ENCODE measurements at places on chromosomes 16 and 17.

DNA sequence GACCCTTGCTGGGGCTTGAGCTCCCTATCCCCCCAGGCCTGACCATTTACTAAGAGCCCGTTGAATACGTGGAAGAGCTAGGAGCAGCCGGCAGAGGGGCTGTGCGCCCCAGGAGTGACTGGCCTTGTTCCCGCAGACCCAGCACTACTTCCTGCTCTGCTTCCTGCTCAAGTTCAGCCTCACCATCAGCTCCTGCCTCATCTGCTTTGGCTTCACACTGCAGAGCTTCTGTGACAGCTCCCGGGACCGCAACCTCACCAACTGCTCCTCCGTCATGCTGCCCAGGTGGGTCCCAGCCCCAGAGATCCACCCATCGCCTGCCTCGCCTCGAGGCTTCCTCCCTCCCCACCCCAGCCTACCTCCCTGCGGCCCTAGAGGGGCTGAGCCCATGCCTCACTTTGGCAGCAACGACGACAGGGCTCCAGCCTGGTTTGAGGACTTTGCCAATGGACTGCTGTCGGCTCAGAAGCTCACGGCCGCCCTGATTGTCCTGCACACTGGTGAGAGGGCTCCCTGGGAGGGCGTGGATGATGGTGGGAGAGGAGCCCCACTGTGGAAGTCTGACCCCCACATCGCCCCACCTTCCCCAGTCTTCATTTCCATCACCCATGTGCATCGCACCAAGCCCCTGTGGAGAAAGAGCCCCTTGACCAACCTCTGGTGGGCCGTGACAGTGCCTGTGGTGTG lies 17.2 kb downstream of the CASKIN2 start:
- no peak for DNase-seq

GRCh38 chr16:55001931-55002330 lies 71.3 kb downstream of the IRX5 start:
- no peak for DNase-seq

GRCh38 chr17:63139356-63139755 lies 173.3 kb downstream of the TANC2 start:
- no peak for DNase-seq

DNA sequence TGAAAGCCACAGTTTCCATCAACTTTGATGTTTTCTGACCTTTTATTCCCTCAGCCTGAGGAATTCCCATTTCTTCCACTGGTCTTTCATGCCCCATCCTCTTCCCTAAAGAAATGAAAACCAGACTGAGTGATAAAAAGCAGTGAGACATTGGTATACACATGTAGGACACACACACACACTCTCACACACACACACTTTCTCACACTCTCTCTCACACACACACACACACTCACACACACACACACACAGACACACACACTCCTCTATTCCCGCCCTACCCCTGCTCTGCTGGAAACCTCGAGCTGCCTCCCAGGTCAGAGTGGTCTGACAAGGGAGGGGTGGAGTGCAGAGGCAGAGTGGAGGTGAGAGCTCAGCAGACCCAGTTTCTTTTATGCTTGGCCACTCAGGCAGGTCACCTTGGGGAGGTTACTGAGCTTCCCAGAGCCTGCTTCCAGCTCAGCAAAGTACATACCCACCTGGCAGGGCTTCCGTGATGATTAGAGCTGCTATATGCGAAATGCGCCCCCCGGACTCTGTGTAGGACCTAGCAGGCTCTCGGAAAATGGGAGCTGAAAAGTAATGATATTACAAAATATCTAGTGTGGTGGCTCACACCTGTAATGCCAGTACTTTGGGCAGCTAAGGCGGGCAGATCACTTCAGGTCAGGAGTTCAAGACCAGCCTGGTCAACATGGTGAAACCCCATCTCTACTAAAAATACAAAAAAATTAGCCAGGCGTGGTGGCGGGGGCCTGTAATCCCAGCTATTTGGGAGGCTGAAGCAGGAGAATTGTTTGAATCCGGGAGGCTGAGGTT lies 30.7 kb downstream of the CCR7 start:
- no peak for DNase-seq

DNA sequence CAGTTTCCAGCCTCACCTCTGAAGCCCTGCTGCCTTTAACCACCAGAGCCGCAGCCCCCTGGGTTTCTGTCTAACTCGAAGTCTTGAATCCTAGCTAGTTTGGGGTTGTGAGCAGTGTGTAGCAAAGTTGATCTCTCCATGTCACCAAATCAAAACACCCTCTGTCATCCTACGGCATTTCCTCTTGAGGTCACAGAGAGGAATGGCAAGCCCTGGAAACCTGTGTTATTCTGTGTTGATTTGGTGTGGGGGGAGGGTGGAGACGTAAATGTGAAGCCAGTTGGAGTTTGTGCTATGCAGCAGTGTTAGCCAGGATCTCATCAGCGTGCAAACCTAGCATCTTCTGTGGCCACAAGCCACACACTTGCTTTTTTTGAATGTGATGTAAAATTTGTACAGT lies 5.1 kb upstream of the LGALS9 start:
- DNase-seq, result no peak

DNA sequence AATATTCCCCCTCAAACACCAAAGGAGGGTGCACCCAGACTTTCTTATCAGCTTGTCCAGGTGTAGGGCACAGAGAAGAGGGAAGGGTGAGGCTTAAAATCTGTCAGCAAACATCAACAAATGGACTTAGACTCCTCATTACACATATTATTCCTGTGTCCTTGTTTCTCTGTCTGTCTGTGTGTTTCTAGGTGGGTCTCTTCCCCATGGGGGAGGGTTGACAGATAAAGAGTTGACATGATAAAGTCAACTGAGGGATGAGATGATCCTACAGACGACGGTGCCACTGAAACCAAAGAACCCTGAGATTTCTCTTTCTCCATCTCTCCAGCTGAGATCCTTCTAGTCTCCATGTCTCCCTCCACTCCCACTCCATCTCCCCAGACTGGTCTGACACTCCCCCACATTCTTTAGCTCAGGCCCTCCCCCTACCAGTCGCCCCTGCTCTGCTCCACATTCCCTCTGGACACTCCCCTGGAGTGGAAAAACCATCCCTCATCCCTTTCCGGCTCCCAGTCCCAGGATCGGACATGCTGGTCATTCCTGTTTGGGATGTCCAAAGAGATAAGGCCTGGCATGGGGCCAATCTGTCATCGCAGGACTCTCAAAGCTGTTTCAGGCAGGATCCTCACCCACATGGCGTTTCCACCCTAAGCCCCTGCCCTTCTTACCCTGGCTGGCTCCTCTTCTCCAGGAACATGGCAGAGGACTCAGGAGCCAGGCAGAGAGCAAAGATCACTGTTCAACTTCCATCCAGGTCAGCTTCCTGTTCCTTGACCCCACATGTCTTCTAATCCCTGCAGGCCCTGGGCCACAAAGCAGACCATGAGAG lies 2.9 kb upstream of the ITGA3 start:
- no peak for DNase-seq

- no peak for DNase-seq
These were observed 294.5 kb downstream of the SNX29 start for GRCh38 chr16:12271006-12271405.

GRCh38 chr17:59097876-59098275 lies 8.8 kb downstream of the TRIM37 start:
- no peak for DNase-seq

DNA sequence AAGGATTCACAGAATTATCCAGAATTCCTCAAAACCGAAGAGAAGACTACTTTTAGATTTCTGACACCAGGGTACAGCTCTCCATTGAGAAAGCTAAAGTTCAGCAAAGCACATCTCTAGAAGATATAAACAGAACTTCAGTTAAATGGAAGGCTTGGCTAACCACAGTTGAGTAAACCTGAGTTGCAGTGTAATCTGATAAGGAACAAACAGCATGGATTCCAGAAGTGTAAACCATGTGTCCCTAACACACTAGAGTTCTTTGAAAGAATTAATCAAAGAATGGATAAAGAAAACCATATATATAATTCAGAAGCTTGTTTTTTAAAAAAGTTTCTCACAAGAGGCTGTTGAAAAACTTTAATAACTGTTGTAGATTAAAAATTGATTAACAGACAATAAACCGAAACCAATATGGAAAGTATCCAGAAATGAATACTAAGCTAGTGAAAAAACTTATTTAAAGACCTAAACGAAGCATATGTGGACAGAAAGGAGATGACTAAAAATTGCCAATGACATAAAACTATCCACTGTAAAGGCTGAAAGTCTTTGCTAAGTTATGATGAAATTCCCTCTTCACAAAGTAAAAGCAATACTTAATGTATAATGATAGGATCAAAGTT lies 4.3 kb downstream of the RNF43 start:
- no peak for DNase-seq

DNA sequence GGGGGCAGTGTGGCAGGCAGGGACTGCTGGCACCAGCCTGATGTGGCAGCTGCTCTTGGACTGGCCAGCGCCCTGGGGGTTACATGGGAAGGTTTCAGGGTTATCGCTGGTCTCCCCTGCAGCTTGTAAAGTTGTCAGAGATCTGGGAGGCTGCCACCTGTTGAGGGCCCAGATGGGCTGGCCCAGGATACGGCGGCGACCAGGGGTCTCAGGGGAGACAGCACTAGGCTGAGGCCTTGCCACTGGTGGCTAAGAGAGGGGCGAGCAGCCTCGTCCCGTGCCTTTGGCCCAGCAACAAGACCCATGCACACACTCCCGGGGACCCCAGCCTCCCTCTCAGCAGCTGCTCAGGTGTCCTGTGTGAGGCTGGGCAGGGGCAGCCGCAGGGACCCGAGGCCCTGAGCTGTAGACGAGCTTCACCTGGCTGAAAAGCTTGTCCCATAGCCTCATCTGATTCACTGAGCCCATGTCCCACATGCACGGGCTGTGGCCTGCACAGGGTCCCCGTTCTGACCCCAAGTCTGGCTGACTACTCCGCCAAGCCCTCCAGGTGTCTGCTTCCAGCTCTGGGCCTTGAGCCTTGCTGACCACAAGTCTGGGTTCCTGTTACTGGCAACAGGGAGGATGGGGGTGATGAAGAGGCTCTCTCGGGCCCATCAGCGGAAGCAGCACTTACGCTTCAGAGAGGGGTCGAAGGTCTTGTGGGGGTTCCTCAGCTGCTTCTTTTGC lies 6.2 kb downstream of the DUS1L start:
- DNase-seq, result peak; percentile 8

DNA sequence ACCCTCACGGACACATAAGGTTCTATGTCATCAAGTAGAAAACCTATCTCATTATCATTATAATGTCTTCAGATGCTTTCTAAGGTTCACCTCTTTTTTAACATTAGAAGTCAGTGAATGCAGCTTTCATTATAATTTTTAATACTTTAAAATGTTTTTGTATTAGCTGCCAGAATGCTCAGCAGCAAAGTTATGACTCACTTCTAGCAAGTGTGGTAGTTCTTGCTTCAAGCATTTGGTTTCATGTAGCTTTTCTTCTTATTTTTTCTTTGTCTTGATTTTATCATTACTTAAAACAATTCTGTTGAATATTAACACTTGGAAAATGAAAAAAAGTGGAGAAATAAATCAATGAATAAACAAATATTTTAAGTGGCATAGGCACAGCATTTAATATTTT lies 23.4 kb downstream of the LPCAT2 start:
- DNase-seq, result no peak

- DNase-seq, result peak; percentile 51
These were observed 7.0 kb upstream of the ARHGAP23 start for GRCh38 chr17:38421171-38421841.

- no peak for DNase-seq
These were observed 111.7 kb upstream of the CDH5 start for GRCh38 chr16:66254751-66255150.

GRCh38 chr16:2343211-2343610 lies 2.7 kb upstream of the ABCA3 start:
- DNase-seq, result no peak

DNA sequence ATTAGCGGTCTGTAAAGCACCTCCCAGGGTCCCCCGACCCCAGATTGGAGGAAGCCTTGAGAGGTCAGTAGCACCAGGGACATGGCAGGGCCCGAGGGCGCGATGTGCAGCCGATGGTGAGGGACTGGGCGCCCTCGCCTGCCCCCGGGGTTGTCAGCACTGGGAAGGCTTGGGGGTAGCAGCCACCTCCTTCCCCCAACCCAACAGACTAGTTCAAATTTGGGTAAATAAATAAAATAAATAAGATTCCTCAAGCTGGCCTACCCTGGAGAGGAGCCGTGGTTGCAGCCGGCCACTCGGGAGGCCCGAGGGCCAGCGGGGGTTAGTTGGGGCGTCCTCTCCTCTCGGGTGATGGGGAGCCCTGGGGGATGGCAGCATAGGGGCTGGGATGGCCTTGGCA lies 1.5 kb downstream of the C16orf92 start:
- no peak for DNase-seq

- DNase-seq, result peak; percentile 48
These were observed 122.3 kb downstream of the CDK5R1 start for GRCh38 chr17:32609085-32609484.

- no peak for DNase-seq
These were observed 24.5 kb upstream of the CIBAR2 start for GRCh38 chr16:85136702-85137322.

DNA sequence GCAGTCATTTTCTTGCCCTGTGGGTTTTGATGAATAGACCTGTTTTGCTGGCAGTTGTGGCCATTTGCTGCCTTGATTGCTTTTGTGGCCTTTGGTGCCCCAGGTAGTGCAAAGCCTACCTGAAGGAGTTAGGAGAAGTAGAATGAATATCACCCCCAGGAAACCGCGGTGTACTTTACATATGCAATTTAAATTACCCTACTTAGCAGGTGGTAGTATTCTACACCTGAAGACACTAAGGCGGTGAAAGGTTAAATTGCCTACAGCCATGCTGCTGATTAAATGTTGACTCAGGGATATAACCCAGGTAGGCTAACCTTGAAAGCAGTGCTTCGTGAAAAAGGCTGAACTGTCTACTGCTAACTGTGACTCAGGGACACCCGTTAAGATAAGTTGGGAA lies 27.2 kb upstream of the WWOX start:
- DNase-seq, result no peak

GRCh38 chr17:72342627-72343527 lies 222.1 kb downstream of the SOX9 start:
- no peak for DNase-seq

DNA sequence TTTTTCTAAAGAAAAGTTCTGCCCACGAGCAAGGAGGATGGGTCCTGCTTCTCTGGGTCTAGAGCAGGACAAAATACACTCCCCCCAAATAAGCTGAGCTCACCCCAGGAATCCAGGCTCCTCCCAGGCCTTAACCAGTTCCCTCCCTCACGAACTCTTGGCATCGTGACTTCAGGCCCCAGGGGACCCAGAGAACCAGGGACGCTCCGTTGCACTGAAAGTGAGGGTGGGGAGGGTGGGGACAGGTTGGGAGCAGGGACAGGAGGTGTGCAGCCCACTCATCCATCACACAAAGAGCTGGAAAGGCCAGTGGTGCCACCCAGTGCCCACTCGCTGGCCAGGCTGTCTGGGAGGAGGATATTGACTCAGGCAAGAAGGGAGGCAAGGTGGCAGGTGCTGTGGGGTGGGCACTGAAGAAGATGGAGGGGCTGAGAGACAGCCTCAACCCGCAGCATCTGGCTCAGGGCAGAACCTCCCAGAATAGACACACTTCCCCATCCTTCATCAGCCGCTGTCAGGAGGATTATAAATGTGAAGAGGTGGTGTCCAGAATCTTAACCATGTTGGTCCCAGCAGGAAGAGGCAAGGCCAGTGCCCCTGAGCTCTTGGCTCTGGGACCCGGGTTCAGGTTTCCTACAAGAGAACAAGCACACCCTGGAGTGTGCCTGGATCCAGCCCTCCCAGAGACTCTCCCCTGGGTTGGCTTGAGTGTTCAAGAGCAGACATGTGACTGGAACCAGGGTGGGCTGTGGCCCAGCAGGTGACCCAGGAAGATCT lies 67.9 kb upstream of the RPL38 start:
- no peak for DNase-seq

GRCh38 chr16:1363501-1364041 lies 11.8 kb downstream of the GNPTG start:
- peak; percentile 61 for DNase-seq

Data from DND-41 (cell line).